ELR (cell line): ENCODE measurements at places on chromosomes 12 and 14.

GRCh38 chr14:33946679-33947476 is 4.0 kb downstream of the EGLN3 start:
- DNase-seq: no peak

GRCh38 chr12:68870011-68870410 is 62.0 kb downstream of the MDM2 start:
- DNase-seq: no peak

DNA sequence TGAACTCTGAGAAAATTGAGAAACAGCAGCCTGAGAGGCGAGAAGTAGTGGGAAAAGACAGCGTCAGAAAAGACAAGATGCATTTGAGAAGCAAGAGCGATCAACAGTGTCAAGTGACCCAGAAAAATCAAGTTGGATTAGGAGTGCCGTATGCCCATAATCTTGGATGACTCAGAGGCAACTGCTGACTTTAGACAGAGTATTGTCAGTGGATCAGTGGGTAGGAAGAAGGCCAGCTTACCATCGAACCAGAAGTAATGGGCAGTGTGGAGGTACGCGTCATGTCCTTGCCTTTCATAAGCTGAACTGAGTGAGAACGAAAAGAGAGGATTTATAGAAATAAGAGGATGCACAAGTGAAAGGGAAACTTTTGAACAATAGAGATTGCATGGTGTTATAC is 151.0 kb upstream of the NAV3 start:
- DNase-seq: no peak

GRCh38 chr14:103372552-103373304 is 12.5 kb upstream of the MARK3 start:
- peak; percentile 100 for DNase-seq

- DNase-seq: no peak
Measured at GRCh38 chr14:102948698-102949061, 26.2 kb downstream of the AMN start.
